ENCODE measurements at places on chromosomes 16 and 17.

GRCh38 chr16:62021161-62021581 lies 15.1 kb downstream of the CDH8 start:
- no peak for DNase-seq

DNA sequence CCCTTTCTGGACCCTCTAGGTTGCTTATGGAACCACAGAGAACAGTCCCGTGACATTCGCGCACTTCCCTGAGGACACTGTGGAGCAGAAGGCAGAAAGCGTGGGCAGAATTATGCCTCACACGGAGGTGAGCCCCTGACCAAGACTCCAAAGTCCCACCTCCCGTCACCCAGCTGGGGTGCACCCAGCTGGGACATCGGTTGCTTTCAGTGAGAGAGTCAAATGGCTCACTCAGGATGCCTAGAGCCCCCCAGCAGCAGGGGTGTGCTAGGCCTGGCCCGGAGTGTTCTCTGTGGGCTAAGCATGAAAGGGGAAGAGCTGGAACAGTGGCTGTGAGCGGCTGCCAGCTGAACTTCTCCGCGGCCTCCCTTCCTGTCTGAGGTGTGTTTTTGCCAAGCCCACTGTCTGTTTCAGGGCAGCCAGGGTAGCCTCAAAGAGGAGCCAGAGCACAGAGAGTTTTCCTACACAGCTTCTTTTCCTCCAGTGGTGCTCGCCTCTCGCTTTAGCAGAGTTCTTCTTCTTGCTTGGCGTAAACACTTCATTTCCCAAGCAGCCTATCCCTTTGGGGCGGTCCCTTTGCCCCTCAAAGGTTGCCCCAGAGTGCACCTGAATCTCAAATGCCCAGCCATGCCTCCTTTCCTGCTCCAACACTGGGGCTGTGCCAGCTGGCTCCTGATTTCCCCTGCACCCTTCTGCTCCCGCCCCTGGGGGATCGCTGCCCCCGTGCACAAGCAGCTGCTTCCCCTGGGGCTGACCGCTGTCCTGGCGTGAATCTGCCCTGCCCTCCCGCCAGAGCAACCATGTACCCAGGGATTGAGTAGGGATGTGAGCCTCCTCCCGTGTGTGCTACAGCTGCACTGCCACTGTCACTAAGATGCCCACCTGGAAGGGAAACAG lies 2.6 kb upstream of the CHAD start:
- no peak for DNase-seq

- no peak for DNase-seq
These were observed 182.3 kb downstream of the SHISA9 start for GRCh38 chr16:13083681-13084080.

DNA sequence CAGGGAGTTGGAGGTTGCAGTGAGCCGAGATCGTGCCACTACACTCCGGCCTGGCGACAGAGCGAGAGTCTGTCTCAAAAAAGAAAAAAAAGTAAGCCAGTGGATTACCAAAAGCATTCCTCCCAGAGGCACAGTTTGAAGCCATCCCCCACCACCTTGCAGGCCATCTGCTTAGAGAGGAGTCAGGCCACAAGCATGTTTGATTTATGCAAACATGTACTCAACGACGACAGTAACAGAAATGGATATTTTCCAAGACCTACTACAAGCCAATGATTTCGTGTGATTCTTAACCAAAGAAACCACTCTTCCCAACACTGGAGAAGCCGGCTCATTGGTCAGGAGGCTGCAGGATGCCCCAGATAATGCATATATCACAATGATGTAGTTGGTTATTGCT lies 34.8 kb downstream of the MYH13 start:
- DNase-seq, result peak; percentile 14

GRCh38 chr17:9814337-9814945 lies 7.4 kb downstream of the GSG1L2 start:
- no peak for DNase-seq

GRCh38 chr17:32357615-32358014 lies 7.7 kb downstream of the ZNF207 start:
- DNase-seq, result no peak

DNA sequence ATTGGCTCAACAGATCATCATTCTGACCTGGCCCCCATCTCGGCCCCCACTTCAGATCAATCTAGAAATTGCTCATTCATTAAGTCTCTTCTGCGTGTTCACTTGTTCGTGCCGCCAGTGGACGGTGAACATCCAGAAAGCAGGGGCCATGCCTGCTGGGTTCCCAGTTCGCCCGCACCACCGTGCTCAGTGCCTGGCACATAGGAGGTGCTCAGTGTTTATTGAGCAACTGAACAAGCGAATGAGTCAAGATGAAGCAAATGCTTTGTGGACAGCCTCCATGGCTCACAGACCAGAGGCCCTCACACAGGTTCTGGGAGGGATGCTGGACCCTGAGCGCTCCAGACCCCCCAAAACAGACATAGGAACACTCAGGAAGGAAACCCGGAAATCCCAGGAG lies 13.9 kb downstream of the BEAN1 start:
- no peak for DNase-seq

DNA sequence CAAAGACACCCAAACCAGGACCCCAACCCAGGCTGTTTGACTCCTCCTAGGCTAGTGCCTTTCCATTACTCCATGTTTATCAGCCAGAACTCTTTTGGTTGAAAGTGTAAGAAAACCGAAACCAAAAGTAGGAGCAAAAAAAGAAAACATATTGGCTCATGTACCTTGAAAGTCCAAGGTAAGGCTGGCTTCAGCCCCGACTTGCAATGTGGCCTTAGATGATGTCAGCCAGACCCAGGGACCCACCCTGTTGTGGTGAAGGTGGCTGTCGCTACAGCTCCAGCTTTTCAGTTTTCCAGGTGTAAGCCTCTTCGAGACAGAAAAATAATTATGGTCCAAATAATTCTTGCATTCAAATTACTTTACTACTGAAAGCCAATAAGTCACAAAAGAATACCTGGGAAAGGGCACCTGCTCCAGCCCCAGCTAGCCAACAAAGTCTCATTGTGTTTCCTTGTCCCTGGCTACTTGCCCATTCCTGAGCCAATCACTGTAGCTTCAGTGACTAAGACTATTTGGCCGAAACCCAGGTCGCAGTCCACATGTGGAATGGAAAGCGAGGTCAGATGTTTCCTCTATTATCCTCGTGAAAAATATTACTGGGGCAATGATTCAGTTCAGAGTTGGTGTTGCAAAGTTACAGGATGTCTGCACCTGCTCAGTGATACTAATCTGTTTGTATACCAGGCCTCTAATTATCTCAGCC lies 20.7 kb downstream of the DNAH9 start:
- no peak for DNase-seq

- no peak for DNase-seq
These were observed 178.4 kb upstream of the HSBP1 start for GRCh38 chr16:83629426-83629825.

DNA sequence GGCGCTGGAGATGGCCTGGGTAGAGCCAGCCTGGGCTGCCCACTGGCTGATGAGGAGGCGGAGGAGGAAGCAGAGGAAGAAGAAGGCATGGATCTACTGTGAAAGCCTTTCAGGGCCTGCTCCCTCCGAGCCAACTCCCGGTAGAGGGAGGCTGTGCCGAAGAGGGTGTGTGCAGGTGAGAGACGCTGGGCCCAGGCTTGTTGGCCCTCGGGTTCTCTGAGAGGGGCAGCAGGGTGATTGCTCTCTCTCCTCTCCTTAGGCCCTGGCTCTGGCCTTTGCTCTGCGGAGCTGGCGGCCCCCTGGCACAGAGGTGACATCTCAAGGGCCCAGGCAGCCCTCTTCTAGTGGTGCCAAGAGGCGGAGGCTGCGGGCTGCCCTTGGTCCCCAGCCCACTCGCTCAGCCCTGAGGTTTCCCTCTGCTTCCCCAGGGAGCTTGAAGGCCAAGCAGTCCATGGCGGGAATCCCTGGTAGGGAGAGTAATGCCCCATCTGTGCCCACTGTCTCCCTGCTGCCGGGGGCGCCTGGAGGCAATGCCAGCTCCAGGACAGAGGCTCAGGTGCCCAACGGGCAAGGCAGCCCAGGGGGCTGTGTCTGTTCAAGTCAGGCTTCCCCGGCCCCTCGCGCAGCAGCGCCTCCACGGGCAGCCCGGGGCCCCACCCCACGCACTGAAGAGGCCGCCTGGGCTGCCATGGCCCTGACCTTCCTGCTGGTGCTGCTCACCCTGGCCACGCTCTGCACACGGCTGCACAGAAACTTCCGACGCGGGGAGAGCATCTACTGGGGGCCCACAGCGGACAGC lies 3.6 kb downstream of the TP53I13 start:
- no peak for DNase-seq

DNA sequence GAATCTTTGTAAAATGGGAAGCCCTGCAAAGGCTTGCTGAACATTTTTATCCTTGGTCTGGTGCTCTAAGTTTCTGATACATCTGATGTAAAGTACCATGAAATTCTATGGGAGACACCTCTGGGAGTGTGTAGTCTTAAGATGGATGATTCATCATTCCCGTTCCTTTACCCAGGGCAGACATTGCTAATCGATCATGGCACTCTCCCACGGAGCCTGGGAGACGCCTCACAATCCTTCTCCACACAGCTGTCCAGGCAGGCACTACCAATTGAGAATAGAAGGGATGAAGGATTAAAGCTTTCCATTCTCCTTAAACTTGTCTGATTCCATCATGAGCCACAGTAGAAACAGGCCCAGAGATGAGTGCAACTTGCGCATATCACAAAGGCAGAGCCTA lies 144.8 kb downstream of the GSG1L start:
- no peak for DNase-seq
